ENCODE measurements at places on chromosomes 16 and 17.
A peak's percentile ranks its signal among the peaks of the same experiment; 100 is the strongest.

DNA sequence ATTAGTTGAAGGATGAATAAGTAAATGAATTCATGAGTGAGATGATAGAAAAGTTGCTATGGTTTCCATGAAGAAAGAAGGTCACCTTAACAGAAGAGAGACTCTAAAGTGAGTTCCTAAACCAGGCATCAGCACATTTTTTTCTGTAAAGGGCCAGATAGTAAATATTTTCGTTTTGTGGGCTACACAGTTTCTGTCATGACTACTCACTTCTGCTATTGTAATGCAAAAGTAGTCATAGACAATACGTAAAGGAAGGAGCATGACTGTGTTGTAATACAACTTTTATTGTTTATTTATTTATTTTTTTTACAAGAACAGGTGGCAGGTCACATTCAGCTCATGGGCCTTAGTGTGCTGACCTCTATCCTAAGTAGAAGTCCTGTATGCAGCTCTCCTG is 426.1 kb upstream of the DYNLRB2 start:
- DNase-seq: no peak

GRCh38 chr17:337453-337852 is 15.2 kb downstream of the RPH3AL start:
- no peak for DNase-seq

- DNase-seq: peak; percentile 58
Measured at GRCh38 chr17:73290399-73291259, 21.2 kb downstream of the CDC42EP4 start.

GRCh38 chr17:71936977-71937376 is 183.8 kb upstream of the SOX9 start:
- DNase-seq: no peak

DNA sequence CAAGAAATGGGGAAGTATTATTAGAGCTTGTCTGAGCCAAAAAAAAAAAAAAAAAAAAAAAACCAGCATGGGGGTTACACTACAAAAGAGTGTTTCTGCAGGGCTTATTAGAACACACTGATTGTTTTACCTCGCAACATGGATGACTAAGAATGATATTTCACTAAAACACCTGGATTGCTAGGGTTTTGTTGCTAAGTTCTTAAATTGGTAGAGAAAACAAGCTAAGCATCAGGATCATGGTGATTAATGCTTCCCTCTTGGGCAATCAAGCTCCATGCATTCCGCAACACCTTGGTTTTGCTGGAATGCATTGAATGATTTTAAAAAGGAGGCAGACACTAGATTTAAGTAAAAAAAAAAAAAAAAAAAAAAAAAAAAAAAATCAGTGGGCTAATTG is 931.4 kb upstream of the CDH8 start:
- DNase-seq: no peak

GRCh38 chr17:50918933-50919296 is 52.8 kb upstream of the TOB1 start:
- peak; percentile 83 for DNase-seq

DNA sequence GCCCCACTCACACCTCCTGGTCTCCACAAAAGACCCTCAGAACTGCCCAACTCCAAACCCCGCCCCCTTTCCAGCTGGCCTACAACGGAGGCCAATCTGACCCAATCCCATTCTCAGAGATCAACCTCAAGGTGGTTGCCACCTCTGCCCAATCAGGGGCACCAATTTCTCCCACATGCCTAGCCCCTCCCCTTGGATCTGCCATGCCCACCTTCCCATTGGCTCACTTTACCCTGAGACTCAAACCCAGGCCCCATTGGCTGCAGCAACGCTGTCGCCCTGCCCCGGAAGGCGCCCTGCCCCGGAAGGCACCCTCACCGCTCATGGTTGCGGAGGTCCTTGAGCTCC is 10.6 kb downstream of the ZNF668 start:
- no peak for DNase-seq

- no peak for DNase-seq
Measured at GRCh38 chr17:16929035-16929680, 42.8 kb downstream of the TNFRSF13B start.

All from suppressor macrophage treated with lipopolysaccharide for 1 hour (primary cell).